ENCODE measurements at places on chromosomes 3 and 15. TPM values are rescaled to one million over a fixed set of nuclear protein-coding genes. Genes with fewer than 3 reads are reported as not detected.

TMCO5A gene
- not detected for polyA plus RNA-seq

TGFBR2 gene
- polyA plus RNA-seq: 3.6 TPM

XYLB gene
- 2.8 TPM for polyA plus RNA-seq

PLA2G4D gene
- 0.20 TPM for polyA plus RNA-seq

SLC28A1 gene
- 0.03 TPM for polyA plus RNA-seq

GRCh38 chr3:116348216-116348615, 97.1 kb downstream of the LSAMP start:
- no peak overlapping the region for H3K4me3 ChIP-seq
- H3K27me3 ChIP-seq: no peaks in the 10 kb centered on the region
- no peaks in the 10 kb centered on the region for H3K36me3 ChIP-seq
- H3K4me1 ChIP-seq: peaks cover 7% of the 10 kb centered on the region

- H3K4me1 ChIP-seq: peaks cover 4% of the 10 kb centered on the region
- H3K27me3 ChIP-seq: no peaks in the 10 kb centered on the region
- no peak overlapping the region for H3K4me3 ChIP-seq
- DNase-seq: no peak
- H3K27ac ChIP-seq: no peak overlapping the region
Observed at GRCh38 chr15:48896869-48897814, 19.2 kb downstream of the EID1 start.

GRCh38 chr15:95825208-95825607, 505.3 kb upstream of the NR2F2 start:
- H3K36me3 ChIP-seq: no peaks in the 10 kb centered on the region
- H3K4me1 ChIP-seq: no peaks in the 10 kb centered on the region
- no peak overlapping the region for H3K27ac ChIP-seq
- no peaks in the 10 kb centered on the region for H3K27me3 ChIP-seq
- no peak overlapping the region for H3K4me3 ChIP-seq
- no peak for DNase-seq

GRCh38 chr3:40187945-40188344, 121.6 kb upstream of the EIF1B start:
- no peaks in the 10 kb centered on the region for H3K36me3 ChIP-seq
- H3K27ac ChIP-seq: no peak overlapping the region
- H3K4me1 ChIP-seq: no peaks in the 10 kb centered on the region

- H3K36me3 ChIP-seq: no peaks in the 10 kb centered on the region
- no peak for DNase-seq
- H3K4me1 ChIP-seq: peaks cover 5% of the 10 kb centered on the region
- H3K27me3 ChIP-seq: no peaks in the 10 kb centered on the region
Observed at GRCh38 chr3:12558706-12559105, 1.8 kb downstream of the MKRN2 start.

Measured in H1 (cell line).